ENCODE measurements at places on chromosomes 7 and 10.
A peak's percentile ranks its signal among the peaks of the same experiment; 100 is the strongest.

DNA sequence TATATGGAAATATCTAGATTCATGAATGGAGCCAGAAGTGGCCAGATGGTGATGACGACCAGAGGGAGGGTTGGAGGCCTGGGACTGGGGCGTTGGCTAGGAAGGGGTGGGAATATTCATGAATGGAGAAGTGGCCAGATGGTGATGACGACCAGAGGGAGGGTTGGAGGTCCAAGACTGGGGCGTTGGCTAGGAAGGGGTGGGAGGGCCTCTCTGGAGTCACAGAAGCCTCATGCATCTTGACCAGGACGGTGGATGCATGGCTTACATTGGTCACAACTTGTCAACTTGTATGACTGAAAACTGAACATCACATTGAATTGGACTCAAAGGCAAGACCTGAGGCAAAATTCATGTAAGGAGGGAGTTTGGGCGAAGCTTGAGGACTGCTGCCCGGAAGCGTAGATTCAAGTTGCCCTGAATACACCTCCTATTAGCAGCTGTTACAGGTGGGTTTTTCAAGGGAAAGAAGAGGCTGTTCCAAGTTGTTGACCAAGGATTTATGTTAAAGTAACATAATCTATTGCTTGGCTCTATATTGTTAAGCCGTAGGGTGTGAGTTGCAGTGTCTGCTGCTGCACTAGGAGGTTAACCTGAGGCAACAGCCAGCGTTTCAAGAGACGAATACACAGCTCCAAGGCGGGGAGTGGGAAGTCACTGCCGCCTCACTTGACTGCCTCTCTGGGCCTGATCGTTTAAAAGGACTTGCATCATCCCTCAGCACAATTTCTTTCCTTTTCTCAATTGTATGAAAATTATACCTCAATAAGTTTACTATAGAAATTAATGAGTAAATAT is 55.1 kb upstream of the FAM20C start:
- DNase-seq: no peak

DNA sequence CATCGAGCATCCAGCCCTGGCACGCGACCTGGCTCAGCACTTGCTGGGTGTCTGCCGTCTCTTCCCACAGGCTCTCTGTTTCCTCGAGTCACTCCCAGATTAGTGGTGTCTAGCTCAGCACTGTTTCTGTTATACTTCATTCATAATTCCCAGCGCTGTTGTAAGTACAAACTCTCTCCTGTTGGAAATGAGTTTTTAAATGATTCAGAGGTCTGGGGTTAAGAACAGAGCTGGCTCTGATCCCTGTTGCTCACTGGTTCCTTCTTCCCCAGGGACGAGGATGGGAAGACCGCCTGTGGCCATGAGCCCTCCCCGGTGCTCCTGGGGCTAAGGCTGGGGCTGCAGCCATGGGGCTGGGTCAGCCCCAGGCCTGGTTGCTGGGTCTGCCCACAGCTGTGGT is 17.3 kb upstream of the C10orf95 start:
- DNase-seq: no peak

- no peak for DNase-seq
Observed at GRCh38 chr10:52011118-52011517, 303.0 kb upstream of the DKK1 start.

DNA sequence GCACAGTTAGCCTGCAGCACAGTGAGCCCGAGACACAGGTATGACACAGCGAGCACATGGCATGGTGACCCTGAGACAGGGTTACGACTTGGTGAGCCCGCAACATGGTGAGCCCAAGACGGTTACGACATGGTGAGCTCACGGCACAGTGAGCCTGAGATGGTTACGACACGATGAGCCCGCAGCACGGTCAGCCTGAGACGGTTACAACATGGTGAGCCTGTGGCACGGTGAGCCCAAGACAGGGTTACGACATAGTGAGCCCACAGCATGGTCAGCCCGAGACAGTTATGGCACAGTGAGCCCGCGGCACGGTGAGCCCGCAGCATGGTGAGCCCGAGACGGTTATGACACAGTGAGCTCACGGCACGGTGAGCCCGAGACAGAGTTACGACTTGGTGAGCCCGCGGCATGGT is 156.1 kb downstream of the MAD1L1 start:
- no peak for DNase-seq

- DNase-seq: no peak
Observed at GRCh38 chr7:12771378-12771877, 84.0 kb downstream of the ARL4A start.

GRCh38 chr7:103348452-103348851 is 1.0 kb downstream of the PSMC2 start:
- DNase-seq: no peak

- DNase-seq: no peak
Observed at GRCh38 chr7:129427526-129428045, 6.6 kb upstream of the STRIP2 start.

GRCh38 chr7:74217455-74218342 is 7.9 kb downstream of the LAT2 start:
- DNase-seq: no peak

DNA sequence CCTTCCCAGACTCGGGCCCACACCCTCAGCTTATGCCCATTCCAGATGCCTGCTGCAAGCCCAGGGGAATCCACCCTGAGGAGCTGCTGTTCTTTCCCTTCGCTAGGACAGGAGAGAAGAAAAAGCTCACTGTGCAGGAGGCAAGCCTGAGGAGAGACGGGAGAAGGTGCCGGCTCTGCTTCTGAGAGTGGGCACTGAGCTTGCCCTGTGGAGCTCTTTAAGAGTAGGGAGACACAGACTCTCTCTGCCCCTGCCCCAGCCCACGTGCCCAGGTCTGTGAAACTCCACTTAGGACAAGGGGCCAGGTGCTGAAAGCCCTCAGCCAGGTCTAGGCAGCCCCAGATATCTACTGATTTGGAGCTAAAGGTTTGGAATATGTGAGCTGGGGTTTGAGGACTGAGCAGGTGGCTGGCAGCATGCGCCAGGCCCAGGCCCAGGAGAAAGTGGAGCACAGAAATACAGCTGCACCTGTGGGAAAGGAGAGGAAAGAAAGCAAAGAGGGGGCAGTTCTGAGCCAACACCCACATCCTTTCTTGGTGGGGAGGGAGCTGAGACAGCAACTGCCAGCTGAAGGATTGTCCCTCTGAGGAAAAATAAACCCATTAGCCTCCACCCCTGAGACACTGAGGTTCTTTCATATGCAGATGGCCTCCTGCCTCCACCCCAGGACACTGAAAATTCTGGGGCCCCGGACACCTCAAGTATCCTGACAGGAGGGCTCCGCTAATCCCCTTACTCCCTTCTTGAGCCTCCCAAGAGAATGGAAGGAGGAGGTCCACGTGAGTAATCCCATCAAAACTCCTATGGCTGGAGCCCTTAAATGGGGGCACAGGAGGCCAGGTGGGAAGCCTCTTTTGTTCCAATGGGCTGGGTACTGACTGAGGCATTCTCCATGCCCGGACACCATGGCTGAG is 7.3 kb downstream of the POLL start:
- DNase-seq: no peak

DNA sequence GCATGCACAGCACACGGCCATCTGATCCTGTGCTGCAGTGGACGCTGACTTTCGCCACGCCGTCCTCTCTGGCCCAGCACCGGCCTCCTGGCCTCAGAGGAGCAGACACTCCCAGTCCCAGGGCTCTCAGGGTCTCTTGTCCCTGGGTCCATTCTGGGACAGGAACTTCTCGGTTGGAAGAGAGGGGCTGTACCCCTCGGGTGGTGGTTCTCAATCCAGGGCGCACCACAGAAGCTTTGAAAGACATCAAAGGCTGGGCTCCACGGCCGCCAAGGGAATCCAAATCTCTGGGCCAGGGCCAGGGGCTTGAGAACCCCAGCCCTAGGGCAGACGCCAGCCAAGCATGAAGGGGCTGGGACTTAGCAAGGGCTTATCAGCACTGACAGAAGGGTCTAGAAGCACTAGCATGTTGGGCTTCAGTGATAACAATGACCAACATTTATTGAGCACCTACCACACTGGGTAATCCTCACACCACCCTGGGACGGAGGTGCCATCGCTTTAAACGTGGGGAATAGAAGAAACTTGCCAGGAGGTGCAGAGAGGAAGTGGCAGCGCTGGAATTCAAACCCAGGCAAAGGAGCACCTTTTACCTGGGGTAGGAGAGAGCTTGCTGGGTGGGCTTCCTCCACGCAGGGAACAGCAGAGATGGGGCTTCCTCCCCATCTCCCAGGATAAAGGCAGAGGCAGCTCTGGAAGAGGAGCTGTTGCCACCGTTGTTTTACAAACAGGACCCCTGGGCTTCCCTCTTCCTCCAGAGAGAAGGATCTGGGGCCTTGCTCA is 1.8 kb upstream of the PYROXD2 start:
- no peak for DNase-seq

- no peak for DNase-seq
Observed at GRCh38 chr10:119190353-119190752, 11.7 kb upstream of the PRDX3 start.

DNA sequence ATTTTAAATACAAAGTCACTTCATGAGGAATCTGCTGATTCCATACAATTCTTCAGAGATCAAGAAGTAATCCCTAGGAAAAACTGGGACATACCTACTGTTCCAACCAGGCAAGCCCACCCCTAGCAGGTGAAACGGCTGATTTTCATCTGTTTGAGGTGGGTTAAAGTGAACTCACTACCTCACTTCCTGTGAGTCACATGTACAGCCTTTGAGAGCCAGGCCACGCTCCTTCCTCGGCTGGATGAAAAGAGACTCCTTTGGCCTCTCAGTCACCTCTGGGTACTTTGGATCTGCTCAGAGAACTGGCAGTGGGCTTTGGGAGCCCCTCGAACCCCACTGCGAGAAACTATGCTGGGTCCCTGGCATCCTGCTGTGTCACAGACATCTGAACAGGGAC is 68.2 kb downstream of the CHST15 start:
- no peak for DNase-seq

- no peak for DNase-seq
Observed at GRCh38 chr10:34249634-34250033, 565.5 kb downstream of the PARD3 start.

DNA sequence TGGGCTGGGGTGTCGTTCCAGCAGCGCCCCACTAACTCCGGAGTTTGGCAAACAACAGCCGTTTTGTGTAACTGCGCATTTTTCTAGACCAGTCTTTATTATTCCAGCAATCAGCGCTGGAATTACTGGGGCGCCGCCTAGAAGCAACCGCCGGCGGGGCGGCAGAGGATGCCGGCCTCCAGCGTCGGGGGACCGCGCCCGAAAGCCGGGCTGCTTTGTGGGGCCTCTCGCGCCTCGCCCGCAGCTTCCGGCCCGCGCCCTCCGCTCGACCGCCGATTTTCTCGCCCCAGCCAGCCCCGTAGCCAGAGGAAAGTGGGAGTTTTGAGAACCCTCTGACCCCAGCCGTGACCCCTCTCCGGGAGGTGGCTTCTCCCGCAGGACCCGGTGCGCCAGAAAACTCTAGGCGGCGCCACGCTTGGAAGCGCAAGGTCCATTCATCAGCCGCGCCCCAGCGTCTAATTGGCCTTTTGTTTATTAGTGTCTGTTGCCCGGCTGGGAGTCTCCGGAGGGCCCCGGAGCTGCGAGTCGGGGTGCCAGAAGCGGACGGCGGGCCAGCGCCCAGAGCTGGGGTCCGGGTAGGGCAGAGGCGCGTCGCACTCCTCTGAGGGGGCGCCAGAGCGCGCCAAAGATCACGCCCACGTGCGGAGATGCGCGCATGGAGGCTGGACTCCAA is 10.7 kb downstream of the EMX2 start:
- DNase-seq: no peak

DNA sequence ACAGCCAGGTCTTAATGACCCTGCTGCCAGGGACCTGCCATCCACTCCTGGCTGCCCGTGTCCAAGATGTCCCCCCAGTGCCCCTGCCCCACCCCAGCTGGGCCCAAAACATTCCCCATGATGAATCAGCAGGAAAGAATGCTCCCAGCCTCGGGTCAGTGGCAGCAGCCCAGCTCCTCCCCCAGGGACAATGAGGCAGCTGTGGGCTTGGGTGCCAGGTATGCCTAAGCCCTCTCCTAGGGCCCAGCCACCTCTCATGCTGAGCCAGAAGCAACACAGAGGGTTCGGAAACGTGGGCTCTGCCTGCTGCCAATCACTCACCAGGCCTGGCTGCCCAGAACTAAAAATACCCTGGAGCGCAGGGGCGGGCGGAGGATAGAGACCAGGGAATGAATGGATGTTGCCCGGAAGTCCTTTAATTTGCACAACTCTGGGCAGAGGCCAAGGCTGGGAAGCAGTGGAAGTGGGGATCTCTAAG is 1.5 kb upstream of the LOXL4 start:
- DNase-seq: peak; percentile 88

- no peak for DNase-seq
Observed at GRCh38 chr10:359093-359492, 223.8 kb downstream of the ZMYND11 start.

DNA sequence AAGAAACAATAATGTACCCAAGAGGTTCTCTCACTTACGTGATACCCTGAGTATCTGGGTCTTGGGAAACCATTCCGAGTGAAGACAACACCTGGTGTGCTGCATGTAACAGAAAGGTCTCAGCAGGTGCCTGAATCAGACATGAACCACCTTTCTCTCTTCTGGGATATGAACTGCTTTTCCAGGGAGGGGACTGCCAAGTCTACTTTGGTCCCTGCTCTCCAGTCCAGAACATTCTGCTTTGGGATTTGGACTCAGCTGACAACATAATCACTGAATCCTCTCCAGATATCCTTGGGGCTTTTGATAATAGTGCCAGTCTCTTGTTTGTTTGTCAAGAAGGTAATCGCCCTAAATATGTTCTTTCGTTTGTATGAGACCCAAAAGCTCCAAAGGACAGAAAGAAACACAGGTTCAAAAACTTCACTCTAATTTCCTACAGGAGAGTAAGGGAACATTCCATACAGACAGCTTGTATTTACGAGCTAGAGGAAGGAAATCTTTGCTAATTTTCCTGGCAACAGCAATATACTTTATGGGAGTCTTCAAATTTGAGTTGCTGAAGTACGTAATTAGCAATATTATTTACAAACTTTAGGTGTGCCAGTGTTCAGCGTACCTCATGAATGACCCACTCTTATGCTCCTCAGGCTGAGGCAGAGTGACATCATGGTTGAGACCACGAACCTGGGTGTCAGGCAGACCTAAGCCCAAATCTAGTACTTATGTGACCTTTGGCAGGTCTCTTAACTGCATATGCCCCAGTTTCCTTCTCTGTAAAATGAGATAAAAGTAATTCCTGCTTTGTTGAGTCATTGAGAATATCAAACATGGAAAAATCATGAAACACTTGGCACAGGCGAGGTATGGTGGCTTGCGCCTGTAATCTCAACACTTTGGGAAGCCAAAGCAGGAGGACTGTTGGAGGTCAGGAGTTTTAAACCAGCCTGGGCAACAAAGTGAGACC is 5.4 kb downstream of the ABLIM1 start:
- DNase-seq: no peak

- no peak for DNase-seq
Observed at GRCh38 chr7:104137971-104138370, 69.8 kb downstream of the ORC5 start.

GRCh38 chr7:151822541-151823181 is 54.3 kb downstream of the PRKAG2 start:
- peak; percentile 33 for DNase-seq

DNA sequence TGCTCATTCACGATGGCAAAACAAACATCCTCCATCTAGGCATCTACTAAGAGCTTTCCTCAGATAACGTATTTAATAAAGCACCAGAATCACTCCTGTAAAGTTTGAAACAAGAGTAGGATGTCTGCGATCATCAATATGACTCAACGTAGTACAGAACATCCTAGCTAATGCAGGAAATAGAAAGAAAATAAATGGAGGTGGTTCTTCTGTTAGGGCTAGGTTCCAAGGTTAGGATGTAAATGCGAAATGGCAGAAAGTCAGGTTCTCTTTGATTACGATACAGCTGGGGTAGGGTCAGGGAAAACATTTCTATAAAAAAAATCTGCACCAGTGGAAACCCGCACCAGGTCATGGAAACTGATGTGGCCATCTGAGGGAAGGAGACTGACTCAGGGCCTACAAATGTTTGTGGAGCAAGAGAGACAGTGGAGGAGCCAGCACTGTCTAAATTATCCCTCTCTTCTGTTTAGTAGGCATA is 29.1 kb downstream of the CCDC6 start:
- DNase-seq: no peak

Data from PC-9 (cell line).